ENCODE measurements at places on chromosomes 5 and 9. TPM values are rescaled to one million over a fixed set of nuclear protein-coding genes. Genes with fewer than 3 reads are reported as not detected.
A peak's percentile ranks its signal among the peaks of the same experiment; 100 is the strongest.

- DNase-seq = no peak
These were observed 2085.7 kb upstream of the C9orf72 start for GRCh38 chr9:29659014-29659413.

GRCh38 chr9:125878164-125878631, 131.0 kb downstream of the PBX3 start:
- peak; percentile 59 for DNase-seq

DNA sequence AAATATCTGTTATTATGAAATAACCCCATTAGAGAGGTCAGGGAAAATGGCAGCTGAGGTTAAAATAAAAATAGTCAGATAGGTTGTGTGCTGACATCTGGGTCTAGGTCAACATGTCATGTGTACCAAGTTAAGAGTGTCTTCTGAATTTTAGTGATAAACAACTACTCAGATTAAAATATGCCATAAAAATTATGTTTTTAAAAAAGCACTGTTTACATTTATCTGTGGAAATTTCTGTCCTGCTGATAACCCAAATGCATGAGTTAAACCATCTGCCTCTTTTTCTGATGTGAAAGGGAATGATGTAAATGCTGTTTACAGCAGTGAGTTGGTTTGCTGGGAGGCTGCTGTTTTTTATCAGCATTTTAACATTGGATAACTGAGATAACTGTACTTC, 361.2 kb upstream of the TARS1 start:
- no peak for DNase-seq

- DNase-seq = peak; percentile 65
These were observed 11.8 kb downstream of the DEPDC1B start for GRCh38 chr5:60687927-60688720.

GRCh38 chr5:80067016-80067415, 31.9 kb downstream of the THBS4 start:
- no peak for DNase-seq

DNA sequence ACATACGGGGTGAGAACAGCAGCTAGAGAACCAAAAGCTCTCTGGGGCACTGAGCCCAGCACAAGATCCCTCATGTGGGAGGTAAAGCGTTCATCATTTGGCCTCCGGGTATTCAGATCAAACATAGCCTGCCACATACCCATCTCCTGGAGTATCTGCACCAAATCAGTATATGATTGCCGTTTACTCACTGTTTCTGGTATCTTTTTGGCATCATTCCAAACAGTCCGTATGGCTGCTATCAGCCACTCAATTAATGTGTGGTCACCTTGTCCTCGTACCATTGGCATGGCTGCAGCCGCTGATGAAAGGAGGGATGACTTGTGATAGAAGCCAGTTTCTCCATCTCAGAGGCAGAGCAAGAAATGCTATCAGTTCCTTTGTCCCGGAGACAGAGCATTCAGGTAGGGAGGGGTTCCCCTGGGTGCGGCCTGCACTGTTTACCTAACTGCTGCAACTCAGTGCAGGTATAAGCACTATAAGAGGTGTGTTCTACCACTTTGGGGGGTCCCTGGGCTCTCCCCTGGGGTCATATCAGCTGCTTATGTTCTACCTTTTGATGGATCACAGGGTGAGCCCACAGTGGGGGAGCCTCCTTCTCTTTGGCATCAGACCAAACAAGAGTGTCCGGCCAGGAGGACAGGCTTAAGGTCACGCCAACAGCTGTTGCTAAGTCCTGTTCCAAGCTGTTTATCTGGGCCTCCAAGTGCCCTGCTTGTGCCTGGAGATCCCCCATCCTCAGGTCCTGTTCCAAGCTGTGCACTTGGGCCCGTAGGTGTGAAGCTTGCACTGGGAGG, 9.4 kb downstream of the DMAC1 start:
- DNase-seq = no peak

DNA sequence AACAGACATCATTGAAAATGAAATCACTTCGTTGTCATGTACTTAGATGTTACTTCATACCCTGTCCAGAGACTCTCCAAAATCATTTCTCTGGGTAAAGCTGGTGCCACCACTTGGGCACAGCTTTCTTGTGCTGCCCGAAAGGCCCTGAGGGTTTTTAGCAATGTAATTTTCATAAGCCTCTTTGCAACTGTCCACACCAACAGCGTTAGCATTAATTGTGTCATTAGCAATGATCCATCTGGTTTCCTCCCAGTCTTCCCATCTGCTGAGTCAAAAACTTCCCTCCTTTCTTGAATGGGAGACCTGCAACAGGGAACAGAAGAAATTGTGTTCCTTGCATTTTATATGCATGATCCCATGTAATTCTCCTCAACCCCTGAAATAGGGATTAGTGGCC, 8.6 kb upstream of the MSX2 start:
- no peak for DNase-seq

- no peak for DNase-seq
These were observed 51.0 kb upstream of the EGFLAM start for GRCh38 chr5:38207343-38207742.

DNA sequence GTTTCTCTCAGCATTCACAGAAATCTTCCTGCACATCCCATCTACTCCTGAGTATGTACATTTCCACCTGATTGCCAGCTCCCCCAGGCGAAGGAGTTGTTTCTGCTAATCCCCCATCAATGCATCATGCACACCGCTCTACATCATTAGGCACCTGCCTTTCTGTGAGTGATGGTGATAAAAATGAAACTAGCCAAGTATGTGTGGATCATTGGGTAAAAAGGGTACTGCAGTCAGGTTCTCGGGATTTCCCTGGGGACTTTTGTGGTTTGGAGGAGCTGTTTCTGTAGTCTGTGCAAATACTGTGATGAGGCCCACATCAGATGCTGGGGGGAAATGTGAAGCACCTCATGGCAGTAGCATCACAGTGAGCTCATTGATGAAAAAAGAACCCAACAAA, 30.4 kb downstream of the CAMK4 start:
- peak; percentile 69 for DNase-seq

- DNase-seq = no peak
These were observed 117.9 kb downstream of the ALDH1A1 start for GRCh38 chr9:72834994-72835393.

- no peak for DNase-seq
These were observed 161.5 kb upstream of the OR13F1 start for GRCh38 chr9:104342552-104342951.

DNA sequence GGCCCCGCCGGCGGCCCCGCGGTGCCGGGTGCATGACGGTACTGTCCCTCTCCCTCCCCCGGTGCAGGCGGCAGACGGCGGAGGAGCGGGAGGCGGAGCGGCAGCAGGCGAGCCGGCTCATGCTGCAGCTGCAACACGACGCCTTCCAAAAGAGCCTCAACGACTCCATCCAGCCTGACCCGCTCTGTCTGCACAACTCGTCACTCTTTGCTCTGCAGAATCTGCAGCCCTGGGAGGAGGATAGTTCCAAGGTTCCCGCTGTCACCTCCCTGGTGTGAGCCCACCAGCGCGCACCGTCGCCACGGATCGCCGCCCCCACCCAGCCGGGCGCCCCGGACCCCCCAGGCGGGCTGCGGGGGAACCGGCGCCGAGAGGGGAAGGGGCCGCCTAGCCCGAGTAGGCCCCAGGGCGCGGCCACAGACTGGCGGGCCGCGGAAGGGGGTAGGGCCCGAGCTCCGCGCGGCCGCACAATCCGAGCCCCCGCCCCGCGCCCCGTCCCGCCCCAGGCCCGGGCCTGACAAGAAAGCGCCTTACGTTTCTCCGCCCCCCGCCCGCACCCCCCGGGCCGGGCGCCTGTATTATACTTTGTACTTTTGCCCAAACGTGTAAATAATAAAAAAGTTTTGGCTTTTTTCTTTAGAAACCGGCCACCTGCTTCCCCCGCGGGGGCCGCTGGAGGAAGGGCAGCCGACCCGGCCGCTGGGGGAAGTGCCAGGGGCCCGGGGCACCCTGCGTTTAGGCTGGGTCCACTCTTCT, 2.5 kb downstream of the TLX3 start:
- DNase-seq = no peak

DNA sequence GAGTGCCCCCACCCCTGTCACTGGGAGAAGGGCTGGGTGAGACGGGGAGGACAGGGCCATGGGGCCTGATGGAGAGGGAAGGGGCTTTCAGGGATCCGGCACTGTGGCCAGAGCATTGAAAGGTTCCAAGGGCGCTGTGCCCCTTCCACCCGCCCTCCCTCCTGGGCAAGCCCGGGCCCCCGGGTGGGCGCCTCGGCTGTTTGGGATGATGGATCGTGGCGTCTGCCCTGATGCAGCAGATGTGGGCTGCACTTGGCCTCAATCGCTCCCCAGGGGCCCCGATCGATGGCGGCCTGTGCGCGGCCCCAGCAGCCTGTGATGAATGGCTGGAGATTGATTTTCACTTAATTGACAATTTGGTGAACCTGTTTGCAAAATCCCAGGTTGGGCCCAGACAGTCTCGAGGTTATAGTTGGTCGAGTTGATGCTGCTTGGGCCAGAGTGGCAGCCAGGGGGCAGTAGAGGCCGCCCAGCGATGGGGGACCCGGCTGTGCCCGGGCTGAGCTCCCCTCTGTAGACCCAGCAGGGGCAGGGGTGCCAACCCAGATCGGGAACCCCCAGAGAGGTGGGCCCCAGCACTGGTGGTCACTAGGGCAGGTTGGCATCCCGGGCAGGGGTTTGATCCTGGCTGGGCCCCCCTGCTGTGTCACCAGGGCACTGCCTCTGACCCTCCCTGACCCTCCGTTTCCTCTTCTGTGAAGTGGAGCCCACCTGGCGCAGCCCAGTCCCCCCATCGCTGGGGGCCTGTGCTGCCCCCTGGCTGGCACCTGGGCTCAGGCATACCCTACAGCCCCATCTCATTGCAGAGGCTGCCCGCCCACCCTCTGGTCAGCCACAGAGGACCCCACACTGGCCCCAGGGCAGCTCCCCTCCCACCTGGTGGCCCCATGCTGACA, 34.7 kb downstream of the LHX3 start:
- DNase-seq = no peak

GRCh38 chr5:149257131-149257530, 14.5 kb upstream of the AFAP1L1 start:
- DNase-seq = no peak

GRCh38 chr5:171336521-171337209, 27.6 kb downstream of the TLX3 start:
- peak; percentile 37 for DNase-seq

GRCh38 chr5:122500245-122501088, 188.4 kb downstream of the SNCAIP start:
- peak; percentile 48 for DNase-seq

GRCh38 chr9:105842023-105842644, 147.8 kb downstream of the TMEM38B start:
- DNase-seq = peak; percentile 40

The FOXD4L6 gene
- not detected for total RNA-seq

The PSMB7 gene
- 268 TPM for total RNA-seq

The MED27 gene
- 37.7 TPM for total RNA-seq

The TOR4A gene
- under 0.01 TPM for total RNA-seq

The TNPO1 gene
- 112 TPM for total RNA-seq

The AOPEP gene
- 118 TPM for total RNA-seq

The WNK2 gene
- not detected for total RNA-seq

The NUTM2G gene
- total RNA-seq = not detected

The LHFPL2 gene
- 35.1 TPM for total RNA-seq

The OLFML2A gene
- total RNA-seq = 43.6 TPM
